Activated naive CD4-positive, alpha-beta T cell treated with anti-CD3 and anti-CD28 coated beads for 36 hours (primary cell): ENCODE measurements at places on chromosomes 12 and 14.

- no peak for DNase-seq
Measured at GRCh38 chr14:101201535-101202151, 298.1 kb upstream of the RTL1 start.

DNA sequence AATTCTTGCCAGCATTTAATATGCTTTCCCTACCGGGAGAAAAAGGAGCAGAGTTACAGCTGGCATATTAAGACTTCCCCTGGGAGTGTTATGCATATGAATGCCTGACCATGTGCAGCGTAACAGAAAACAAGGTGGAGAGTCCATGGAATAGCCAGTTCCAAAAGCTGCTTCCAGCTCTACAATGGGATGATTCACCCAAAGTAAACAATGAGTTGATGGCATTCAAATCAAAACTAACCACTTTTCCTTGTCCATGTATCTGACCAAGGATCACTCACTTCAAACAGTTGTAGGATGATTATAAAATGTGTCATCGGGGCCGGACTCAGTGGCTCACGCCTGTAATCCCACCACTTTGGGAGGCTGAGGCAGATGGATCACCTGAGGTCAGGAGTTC is 48.1 kb upstream of the BICDL1 start:
- no peak for DNase-seq

DNA sequence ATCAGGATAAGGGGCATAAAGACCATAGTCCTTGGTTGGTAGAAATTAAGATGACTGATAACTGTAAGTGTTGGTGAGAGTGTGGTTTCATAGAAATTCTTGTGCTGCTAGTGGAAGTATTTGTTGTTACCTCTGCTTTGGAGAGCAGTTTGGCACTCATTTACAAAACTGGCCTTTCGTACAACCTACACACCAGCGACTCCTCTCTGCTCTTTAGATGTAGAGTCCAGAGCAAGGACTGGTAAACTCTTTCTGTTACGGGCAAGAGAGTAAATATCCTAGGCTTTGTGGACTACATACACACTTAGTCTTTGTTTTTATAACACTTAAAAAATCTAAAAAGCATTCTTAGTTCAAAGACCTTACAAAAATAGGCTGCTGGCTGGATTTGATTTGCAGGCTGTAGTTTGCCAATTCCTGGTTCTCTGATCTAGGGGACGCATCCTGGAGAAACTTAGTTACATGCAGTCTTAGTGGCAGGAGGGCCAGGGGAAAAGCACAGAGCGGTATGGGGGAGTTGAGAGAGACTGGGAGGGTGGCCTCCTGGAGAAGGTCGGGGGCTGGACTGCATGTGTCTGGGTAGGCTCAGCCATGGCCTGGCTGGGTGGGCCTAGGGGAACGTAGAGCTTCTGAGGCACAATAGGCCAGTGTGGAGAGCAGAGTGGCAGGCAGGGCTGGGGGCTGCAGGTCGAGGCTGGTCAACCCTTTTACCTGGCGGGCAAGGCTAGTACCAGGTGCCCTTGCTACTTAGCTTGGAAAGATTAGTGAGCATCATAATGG is 55.3 kb upstream of the AMN start:
- no peak for DNase-seq

- DNase-seq, result no peak
Measured at GRCh38 chr14:70366911-70367310, 7.4 kb upstream of the COX16 start.

GRCh38 chr12:3003357-3003992 is 44.3 kb downstream of the TEAD4 start:
- no peak for DNase-seq

DNA sequence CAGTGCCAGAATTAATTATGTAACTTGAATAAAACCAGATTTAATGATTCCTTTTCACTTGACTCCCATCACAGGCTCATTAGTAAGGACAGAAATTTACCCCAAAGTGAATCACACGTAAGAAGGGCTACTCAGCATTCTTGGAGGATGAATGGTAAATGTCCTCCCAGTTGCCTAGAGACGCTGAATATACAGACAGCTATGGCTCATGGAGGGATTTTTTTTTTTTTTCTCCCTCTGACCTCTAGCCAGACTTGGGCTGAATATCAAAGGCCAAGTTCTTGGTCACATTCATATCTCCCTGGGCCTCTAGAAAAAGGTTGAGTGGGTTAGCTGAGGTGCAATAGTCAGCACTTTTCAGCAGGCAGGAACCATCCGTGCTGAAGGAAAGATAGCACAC is 77.5 kb downstream of the PHLDA1 start:
- no peak for DNase-seq
